Upper lobe of left lung (tissue), 6 donors: ENCODE measurements at places on chromosomes 1 and 21. TPM values are rescaled to one million over a fixed set of nuclear protein-coding genes. Genes with fewer than 3 reads are reported as not detected.

GRCh38 chr1:32539584-32540571, 651 bp downstream of the ZBTB8A start:
- H3K4me3 ChIP-seq = peak overlapping the region; percentile 76
- no peaks in the 10 kb centered on the region for H3K36me3 ChIP-seq
- H3K27ac ChIP-seq = peak overlapping the region; percentile 61
- H3K27me3 ChIP-seq = no peaks in the 10 kb centered on the region
- peak; percentile 91 for DNase-seq

DNA sequence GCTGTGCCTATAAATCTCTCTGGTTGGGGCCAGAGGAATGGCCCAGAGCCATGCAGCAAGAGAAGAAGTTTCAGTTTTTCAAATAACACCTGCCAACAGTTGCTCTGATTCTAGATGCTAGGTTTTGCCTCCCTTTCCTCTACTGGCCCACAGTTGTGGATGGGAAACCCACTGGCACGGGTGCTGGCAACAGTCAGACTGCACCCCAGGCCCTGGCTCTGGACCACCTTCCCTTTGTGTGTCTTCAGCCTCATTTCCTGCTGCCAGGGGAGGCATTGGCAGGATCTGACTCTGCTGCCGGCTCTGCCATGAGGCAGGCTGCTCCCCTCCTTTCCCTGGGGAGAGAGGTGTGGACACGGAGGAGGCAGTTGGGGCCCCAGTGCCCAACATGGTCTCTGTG, 142.0 kb downstream of the IGSF21 start:
- H3K4me1 ChIP-seq = no peaks in the 10 kb centered on the region
- no peak overlapping the region for H3K4me3 ChIP-seq
- no peak overlapping the region for H3K27ac ChIP-seq
- no peaks in the 10 kb centered on the region for H3K27me3 ChIP-seq
- no peak for DNase-seq
- H3K36me3 ChIP-seq = no peaks in the 10 kb centered on the region

DNA sequence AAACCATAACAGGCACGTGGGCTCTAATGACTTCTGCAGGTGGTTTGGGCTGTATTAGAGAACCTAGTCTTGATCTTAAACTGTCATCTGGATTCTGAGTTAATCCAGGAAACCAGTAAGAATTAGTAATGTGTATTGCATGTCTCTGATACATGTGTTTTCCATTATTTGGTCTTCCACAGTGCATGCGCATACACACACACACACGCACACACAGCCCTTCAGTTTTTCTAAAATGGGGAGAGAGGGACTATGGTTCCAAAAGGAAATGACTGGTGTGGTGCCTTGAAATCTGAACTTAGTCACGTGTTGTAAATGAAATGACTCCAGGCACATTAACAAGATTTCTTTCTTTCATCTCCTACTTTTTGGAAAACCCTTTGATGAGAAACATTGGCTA, 67.6 kb downstream of the OLFML2B start:
- no peak for DNase-seq
- no peak overlapping the region for H3K4me3 ChIP-seq
- no peaks in the 10 kb centered on the region for H3K27me3 ChIP-seq
- peaks cover 3% of the 10 kb centered on the region for H3K36me3 ChIP-seq

DNA sequence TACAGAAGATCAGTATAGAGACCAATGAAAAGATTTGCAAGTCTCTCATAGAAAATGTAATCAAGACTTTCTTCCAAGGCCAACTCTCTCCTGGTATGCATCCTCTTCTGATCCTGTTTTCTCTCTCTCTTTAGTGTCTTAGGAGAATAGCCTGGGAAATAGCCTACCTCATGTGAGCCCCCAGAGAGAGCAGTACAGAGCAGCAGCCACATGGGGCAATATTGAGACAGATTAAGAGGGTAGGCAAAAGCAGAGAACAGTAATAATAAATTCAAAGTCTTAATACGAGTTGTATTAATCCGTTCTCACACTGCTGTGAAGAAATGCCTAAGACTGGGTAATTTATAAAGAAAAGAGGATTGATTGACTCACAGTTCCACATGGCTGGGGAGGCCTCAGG, 61.4 kb downstream of the RNASEL start:
- H3K36me3 ChIP-seq = no peaks in the 10 kb centered on the region
- no peaks in the 10 kb centered on the region for H3K27me3 ChIP-seq
- DNase-seq = no peak

- no peaks in the 10 kb centered on the region for H3K27me3 ChIP-seq
- H3K4me3 ChIP-seq = no peak overlapping the region
- H3K36me3 ChIP-seq = no peaks in the 10 kb centered on the region
- no peak for DNase-seq
These were observed 121.9 kb downstream of the CAMTA1 start for GRCh38 chr1:6907201-6907600.

The MNDA gene
- total RNA-seq = 44.3 TPM

The SIM2 gene
- not detected for total RNA-seq

The TTC22 gene
- total RNA-seq = 6.9 TPM
